ENCODE measurements at places on chromosomes 1 and 21.

GRCh38 chr1:161866241-161866640 is 100.1 kb downstream of the ATF6 start:
- DNase-seq, result no peak

GRCh38 chr1:116224111-116224510 is 112.9 kb downstream of the MAB21L3 start:
- DNase-seq, result no peak

- no peak for DNase-seq
Measured at GRCh38 chr1:174967845-174968705, 31.7 kb upstream of the CACYBP start.

DNA sequence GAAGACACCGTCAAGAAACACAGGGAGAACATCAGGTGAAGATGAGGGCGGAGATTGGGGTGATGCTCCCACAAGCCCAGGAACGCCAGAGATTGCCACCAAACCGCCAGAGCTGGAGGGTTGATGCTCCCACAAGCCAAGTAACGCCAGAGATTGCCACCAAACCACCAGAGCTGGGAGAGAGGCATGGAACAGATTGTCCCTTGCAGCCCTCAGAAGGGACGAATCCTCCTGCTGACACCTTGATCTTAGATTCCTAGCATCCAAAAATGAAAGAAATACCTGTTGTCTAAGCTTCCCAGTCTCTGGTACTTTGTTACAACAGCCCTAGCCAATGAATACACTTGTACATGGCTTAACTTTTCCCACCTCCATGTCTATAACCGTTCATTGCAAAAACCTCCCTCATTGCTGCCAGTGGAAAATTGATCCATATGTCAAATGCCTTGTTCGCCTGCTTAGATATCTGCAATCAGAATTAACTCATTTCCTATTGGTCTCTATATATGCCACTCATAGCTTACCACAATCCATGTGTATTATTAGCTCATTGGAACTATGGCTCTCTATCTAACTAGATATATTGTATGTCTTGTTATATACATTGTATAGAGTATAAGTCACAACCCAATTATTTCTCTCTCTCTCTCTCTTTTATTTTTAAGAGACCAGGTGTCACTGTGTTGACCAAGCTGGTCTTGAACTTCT is 127.4 kb downstream of the ADSS2 start:
- DNase-seq, result no peak

- DNase-seq, result no peak
Measured at GRCh38 chr1:183003203-183003602, 20.0 kb upstream of the LAMC1 start.

GRCh38 chr1:15243275-15244043 is 3.6 kb upstream of the FHAD1 start:
- DNase-seq, result no peak

DNA sequence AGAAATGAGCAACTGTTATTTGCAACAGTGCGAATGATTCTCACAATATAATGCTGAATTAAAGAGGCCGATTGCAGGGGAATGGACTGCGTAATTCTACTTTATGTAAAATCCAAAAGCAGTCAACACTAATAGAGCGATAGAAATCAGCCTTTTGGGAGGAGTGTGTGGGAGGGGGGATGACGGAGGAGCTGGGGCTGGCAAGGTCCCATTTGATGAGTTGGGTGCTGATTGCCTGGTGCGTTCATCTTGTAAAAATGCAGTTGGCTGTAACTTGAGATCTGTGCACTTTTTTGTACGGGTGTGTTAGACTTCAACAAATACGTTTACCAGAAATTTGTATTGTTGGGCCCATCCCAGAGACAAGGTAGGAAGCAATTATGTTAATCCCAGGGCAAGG is 20.7 kb downstream of the TNFRSF8 start:
- no peak for DNase-seq

DNA sequence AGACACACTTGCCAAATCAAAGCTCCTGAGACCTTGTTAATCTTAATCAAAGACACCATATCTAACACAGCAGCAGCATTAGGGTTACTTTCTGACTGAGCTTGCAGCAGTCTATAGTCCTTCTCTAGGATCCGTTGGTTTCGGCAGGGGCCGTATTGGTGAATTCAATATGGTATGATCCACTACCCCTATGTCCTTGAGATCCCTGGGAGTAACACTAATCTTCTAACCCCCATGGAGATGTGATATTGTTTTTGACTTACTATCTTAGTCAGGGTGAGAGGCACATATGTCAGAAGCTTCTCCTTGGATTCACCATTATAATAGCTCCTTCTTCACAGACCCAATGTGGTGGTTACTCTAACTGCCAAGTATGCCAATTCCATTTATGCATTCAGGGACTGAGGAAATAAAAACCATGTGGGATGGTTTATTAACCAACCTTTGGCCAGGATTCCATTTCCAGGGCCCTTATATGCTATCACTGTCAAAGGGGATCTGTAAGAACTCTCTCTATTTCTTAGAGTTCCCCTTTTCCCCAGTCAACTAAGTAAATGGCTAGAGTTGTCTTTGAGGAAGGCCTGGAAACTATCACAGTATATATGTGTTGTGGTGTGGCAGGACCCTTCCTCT is 673.6 kb upstream of the USP24 start:
- DNase-seq, result no peak

DNA sequence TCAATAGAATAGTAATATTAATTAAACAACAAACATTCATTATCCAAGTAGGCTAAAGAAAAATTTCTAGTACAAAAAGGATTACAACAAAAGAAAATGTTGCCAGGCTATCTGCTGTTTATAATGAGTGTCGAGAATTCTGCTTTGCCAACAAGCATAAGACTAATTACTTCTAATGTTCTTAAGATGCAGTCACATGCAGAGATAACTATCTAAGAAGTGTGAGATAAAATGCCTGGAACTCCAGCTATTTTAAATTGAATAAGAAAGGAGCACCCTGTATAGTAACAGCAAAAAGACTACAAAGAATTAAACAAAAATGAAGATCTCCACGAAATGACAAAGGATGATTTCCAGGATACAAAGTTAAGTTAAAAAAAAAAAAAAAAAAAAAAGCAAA is 59.9 kb downstream of the APP start:
- no peak for DNase-seq

DNA sequence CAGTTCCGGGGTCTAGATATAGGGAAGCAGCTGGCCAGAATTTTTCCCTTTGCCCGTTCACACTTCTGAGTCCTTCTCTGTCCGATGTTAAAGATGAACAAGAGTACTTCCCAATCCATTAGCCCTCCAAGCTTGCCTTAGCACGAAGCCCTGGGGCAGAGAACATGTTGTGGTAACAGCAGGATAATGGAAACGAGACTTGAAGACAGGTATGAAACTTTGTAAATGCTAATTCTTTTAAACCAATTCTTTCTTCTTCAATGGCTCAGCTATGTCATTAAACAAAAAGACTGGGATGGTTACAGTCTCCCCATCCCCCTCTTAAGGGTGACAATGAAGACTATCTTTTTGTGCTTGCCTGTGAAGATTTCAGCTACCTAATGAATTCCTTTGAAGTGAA is 218.5 kb downstream of the PLA2G4A start:
- DNase-seq, result no peak

DNA sequence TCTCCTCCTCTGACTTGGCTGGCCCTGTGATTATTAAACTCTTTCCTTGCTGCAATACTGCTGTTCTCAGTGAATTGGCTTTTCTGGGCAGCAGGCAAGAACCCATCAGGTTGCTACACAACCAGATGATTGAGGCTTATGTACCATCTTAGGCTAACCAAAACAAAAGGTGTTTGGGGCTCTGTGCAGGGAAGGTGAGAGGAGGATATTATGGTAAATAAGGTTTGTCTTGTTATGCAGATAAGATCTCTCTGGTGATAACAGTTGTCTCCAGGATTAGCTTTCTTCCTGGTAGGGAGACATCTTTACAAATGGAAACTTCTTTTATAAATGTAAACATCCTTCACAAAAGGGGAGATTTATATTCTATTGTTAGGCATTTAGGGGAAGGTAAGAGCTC is 44.5 kb upstream of the GORAB start:
- DNase-seq, result no peak

GRCh38 chr1:204285436-204286305 is 71.9 kb upstream of the GOLT1A start:
- no peak for DNase-seq

DNA sequence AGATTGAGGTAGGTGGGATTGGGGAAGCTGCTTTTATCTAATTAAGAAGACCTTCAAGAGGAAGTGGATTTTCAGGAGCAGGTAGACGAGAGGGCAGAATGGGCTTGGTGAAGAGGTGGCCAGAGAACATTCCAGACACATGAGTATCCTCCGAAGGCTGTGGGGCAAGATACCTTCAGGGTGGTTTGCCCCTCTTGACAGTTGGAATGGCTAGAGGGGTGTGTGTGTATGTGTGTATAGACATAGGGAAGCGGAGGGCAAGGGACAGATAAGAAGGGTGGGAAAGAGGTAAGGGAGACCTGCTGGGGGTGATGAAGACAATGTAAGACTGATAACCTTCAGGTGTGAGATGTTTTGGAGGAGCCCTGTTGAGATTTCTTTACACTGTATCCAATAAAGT is 46.8 kb upstream of the TSPAN2 start:
- no peak for DNase-seq

DNA sequence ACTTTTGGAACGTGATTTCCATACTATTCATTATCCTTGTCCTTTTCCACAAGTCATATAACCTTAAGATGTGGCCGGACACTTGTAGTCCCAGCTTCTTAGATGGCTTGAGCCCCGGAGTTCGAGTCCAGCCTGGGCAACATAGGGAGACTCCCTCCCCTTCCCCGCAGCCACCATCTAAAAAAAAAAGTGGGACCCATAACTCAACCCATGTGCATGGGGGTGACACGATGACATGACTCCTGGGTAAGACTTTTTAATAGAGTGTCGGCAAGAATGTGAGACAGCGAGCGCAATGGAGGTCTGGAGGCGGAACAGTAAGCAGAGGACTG is 25.7 kb downstream of the MIA3 start:
- DNase-seq, result no peak

GRCh38 chr21:26288026-26288425 is 117.5 kb upstream of the APP start:
- no peak for DNase-seq

- DNase-seq, result peak; percentile 77
Measured at GRCh38 chr21:32256873-32257620, 21.8 kb downstream of the MIS18A start.

DNA sequence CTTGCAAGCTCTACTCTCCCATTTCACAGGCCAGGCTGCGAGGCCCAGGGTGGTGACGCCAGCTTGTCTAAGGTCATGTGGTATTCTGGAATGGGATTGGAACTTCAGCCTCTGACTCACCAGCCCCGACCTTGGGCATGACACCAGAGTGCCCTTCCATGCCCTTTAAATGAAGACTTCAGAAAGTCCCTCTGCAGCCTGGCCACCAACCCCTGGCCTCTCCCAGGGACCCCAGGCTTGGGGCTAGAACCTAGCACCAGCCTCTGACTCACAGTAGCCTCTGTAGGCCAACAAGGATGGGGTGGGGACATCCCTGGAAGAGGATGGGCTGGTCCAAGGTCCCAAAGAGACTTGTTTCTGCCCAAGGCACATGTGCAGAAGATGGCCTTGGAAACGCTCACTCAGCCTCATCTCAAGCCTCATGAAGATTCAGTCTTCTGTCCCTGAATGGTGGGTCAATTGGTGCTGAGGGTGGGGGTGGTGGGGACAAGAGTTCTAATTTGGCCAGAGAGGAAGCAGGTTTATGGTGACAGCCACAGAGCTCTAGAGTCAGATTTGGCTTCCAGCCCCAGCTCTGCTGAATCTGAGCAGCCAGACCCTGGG is 36.1 kb upstream of the RUNX3 start:
- DNase-seq, result no peak

GRCh38 chr1:165828103-165828668 is 772 bp downstream of the UCK2 start:
- no peak for DNase-seq

DNA sequence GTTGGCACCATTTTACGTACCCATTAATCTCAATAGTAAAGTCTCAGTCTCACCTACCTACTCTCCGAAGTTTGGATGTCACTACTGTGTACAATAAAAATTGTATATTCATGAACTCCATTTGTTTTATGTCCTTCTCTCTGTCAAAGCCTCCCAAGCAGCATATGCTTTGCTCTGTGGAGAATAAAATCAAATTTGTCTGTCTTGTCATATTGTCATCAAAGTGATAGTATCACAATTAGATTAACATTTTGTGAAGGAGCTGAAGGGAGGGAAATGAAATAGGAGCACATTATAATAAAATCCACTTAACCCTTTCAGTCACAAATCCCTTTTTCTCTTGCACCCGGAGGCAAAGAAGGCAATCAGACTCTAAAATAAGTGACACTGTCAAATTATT is 177.1 kb upstream of the RRP15 start:
- no peak for DNase-seq

DNA sequence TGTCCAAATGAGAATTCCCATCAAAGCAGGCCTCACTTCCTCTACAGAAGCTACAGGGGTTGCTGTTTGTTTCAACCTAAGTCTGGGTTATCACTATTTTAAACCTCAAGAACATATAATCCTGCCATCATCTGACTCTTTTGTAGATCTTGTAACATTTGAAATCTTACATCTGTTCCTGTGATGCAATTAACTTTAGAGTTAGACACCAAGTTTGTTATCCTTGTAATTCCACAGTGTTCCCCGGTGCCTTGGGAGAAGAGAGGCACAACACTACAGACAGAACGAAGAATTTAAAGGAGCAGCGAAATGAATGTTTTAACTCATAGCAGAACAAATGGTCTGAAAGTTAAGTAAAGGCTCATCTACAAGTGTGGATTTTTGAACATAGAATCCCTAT is 116.1 kb downstream of the UCHL5 start:
- DNase-seq, result no peak

DNA sequence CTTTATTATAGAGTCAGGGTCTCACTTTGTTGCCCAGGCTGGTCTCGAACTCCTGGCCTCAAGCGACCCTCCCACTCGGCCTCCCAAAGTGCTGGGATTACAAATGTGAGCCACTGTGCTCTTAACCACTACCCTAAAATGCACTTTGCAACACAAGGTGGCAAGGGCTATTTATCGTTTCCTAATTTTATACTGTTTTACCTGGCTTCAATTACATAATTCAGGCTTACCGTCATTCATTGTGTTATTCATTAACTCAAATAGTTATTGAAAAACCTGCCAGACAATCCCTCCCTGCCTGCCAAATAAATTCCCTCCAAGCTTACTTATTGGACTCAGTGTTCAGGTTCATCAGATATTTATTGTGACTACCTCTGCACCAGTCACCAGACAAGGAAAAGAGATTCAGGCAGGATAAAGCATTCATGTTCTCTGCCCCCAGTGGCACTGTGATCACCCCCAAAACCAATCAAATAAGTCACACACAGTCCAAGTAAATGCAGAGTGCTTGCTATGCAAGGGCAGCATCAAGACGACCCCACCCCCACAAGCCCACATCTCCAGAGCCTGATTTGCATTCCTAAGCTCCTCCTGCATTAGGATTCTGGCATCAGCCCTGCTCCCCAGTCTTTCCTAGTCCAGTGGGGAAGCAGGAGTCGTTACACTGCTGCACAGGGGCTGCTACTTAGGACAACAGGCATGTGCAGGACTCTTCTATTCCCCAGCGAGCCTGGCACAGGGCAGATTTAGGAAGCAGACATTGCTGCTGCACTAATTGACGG is 8.1 kb downstream of the PAQR7 start:
- DNase-seq, result no peak

GRCh38 chr1:7011826-7012225 is 226.6 kb downstream of the CAMTA1 start:
- DNase-seq, result no peak

Data from brain pericyte (primary cell).